ENCODE measurements at places on chromosomes 16 and 17.

DNA sequence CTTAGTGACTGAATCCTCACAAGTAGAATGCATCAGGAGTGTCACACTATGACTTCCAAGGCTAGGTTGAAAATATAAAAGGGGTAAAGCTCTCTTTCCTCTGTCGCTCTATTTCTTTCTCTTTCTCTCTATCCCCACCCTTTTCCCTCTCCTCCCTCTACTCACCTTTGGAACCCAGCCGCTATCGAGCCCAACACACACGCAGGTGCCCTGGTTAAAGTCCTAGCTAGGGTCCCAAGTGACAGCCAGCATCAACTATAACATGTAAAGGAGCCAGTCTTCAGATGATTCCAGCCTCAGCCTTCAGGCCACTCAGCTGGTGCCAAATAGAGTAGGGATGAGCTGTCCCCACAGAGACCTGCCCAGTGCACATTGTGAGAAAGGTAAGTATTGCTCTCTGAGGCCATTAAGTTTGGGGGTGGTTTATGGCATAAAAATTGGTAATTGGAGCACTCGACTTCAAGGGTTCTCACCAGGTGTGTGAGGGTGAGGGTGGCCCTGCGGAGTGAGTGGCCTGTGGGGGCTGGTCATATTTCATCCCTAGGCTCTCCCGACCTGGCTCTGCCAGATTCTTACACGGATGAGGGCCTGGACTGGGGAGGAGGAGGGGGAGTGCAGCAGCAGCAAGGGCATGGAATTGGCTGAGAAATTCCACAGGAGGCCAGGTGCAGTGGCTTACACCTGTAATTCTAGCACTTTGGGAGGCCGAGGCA lies 14.9 kb upstream of the C16orf54 start:
- no peak for DNase-seq

DNA sequence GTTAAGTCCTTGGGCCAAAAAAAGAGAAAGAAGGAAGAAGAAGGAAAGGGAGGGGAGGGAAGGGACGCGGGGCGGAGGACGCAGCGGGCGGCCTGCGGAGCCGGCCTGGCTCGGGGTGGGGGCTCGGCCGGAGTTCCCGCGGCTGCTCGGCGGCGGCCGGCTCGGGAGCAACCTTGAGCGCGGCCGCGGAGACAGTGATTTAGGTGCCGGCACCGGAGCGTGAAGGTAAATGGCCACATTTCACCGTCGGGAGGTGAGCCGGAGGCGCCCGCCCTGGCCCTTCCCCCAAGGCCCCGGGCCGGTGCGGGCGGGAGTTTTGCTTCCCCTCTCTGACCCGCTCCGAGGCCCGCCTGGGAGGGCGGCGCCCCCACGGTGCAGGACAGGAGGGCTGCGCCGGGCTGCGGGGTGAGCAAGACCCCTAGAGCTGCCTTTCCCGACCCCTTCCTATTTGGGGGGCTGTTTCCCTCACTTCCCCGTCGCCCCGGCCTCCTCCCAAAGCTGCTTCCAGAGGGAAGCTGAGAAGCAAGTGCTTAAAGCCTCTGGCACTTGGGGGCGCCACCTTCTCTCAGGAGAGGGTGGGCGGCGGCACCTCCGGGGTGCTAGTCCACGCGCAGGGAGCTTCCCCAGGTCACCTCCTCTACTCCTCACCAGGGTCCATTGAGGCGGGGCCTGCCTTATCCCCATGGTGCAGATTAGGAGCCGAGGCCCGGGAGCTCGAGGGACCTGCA lies 56.5 kb downstream of the MRM1 start:
- DNase-seq, result no peak

DNA sequence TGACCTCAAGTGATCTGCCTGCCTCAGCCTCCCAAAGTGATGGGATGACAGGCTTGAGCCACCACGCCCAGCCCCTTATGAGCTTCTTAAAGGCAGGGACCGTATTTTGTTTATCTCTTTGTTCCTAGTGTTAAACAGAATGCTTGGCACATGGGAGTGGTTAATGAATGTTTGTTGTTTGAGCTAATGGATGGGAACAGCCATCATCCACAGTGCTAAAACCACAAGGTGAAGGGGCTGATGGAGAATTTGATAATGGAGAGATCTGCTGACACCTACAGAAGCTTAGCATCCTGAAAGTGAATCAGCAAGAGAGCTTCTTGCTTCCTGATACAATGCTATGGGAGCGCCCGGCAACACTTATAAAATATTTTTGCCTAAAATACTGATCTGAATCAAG lies 8.6 kb upstream of the CDH1 start:
- DNase-seq, result no peak

- no peak for DNase-seq
These were observed 179.8 kb upstream of the ELAC2 start for GRCh38 chr17:13197586-13197985.

DNA sequence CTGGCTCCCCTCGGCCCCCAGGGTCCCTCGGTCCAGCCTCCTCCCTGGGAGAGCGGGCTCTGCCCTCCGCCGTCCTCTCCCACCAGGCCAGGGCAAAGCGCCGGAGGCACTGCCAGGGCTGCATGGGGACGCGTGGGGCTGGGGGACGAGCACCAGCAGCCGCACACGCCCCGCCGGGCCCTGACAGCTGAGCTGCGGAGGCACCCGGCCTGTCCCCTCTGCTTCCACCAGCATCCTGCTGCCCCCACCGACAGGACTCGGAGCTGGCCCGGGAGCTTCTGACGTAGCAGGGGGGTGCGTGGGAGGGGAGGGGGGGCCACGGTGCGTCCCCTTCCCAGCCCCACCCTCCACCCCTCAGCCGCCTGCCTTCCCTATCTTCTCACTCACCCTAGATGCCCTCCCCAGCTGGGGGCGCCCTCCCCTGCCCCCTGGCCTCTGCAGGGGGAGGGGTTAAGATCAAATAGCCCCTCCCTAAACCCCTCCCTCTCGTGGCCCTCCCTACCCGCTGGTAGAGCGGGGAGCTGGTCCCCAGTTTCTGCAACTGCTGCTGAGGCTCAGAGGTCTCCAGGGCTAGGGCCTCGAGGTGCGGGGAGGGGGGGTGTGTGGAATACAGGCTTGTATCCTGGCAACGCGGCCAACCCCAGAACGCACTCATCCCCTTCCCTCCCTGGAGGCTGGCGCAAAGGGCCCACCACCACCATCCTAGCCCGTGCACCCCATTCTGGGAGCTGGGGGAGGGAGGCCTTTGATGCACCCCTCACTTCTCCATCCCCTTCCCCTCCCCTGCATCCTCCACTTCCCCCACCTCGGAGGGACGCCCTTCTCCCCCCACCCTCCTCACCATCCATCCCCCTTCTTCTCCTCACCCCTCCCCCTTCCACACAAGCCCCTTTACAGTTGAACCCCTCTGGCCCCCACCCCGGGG lies 1.0 kb downstream of the SRCIN1 start:
- DNase-seq, result no peak

DNA sequence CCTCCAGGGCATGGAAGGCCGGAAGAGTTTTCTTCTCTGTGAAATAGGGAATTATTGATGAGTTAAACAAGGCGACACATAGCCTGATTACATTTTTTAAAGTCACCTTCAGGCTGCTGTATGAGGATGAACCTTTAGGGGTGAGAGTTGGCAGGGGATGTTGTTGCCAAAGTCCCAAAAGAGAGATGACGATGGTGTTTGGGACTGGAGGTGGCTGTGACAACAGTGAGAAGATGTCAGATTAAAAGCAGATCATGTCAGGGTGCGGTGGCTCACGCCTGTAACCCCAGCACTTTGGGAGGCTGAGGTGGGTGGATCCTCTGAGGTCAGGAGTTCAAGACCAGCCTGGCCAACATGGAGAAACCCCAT lies 16.8 kb upstream of the ASGR2 start:
- DNase-seq, result no peak

DNA sequence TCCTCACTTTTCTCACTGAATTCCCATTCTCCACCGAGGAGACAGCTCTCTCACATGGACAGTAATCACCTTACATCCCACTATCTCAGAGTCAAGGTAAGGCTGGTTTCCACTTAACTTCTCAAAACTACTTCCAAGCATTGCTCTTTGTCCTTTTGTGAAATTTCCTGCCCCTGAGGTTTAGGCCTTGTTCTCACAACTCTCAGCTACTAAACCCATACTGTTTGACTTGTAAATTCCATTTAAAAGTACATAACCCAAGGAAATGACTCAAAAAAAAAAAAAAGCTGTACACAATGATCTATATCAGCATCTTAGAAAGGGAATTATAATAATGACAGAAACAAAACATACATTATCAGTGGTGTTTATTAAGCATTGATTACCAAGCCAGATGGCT lies 8.8 kb downstream of the CDC27 start:
- no peak for DNase-seq

- no peak for DNase-seq
These were observed 20.3 kb downstream of the MRM3 start for GRCh38 chr17:802481-802880.

DNA sequence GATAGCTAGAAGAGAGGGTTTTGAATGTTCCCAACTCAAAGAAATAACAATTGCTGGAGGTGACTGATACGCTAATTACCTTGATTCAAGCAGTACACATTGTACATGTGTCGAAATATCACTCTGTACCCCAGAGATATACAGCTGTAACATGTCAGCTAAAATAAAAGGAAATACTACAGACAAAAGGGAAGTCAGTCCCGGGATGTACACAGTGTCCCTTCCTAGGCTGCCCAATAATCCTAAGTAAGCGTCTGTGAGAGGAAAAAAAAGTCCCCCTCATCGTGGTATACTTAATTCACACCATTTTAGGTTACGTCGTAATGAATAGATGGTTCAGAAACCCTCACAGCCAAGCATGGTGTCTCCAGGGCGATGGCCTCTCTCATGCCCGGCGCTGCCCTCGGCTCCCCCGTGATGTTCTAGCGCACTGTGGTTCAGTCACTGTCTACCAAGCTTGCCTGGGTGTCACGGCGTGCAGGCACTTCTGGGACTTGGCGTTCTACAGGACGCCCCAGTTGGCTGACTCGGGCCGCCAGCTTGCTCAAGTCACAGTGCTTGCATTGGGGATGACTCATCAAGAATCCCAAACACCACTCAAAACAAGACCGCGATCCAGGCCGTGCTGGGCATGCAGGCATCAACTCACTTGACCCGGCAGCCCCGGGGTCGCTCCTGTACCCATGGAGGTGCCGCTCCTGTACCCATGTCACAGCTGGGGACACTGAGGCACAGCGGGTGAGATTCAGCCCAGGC lies 27.6 kb downstream of the CCDC40 start:
- no peak for DNase-seq

- no peak for DNase-seq
These were observed 7.7 kb downstream of the USP6 start for GRCh38 chr17:5123343-5124124.

GRCh38 chr17:62826956-62827355 lies 18.8 kb upstream of the MARCHF10 start:
- no peak for DNase-seq

GRCh38 chr17:44110823-44111633 lies 12.4 kb downstream of the HDAC5 start:
- DNase-seq, result peak; percentile 53

- no peak for DNase-seq
These were observed 23.0 kb downstream of the ARHGAP23 start for GRCh38 chr17:38451030-38451839.

DNA sequence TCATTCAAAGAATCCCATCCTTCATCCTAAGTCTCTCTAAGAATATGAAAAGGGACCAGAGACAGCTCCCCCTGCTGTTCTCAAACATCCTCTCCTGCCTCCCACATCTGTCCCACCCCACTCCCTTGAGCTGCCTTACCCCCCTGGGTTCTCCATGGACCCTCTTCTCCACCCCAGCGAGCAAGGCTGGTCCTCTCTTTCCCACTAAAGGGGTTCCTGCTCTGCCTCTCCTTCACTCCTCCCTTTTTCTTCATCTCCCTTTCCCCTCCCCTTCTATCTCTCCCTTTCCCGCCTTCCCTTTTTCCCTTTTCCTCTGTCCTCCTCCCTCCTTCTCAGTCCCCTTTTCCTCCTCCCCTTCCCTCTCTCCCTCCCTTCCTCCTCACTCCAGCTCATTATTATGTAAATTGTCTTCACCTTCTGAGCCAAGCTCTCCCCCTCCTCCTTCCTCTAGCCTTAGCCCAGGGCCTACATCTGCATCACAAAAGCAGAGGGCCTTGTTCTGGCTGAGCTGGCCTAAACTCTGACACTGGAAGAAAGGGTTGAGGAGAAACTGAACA lies 90.0 kb downstream of the GNAO1 start:
- DNase-seq, result no peak

Measured in cortex of kidney (tissue), 1 donor.